Stimulated activated CD8-positive, alpha-beta memory T cell treated with anti-CD3 and anti-CD28 coated beads, Interleukin-4, amount 100 ng/mL, for 1 hour (primary cell): ENCODE measurements at places on chromosomes 11 and 22.

GRCh38 chr11:396948-397548 is 3.0 kb downstream of the PKP3 start:
- no peak for DNase-seq

DNA sequence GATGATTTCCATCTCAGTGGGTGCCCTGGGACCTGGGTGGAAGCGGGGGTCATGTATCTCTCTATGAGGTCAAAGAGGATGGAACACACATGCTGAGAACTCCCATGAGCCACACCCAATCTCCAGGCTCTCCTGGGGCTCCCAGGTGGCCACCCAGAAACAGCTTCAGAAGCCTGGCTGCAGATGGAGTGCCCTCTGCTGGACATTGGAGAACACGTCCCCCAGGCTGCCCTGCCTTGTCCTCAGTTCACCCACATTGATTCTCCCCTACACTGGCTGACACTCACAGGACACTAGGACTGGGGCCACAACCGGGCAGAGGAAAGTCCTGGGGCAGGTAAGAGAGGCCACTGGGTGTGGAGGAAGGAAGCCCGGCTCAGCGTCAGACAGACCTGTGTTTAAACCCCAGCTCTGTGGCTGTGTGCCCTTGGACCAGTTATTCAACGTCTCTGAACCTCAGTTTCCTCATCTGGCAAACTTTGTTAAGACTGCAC is 4.5 kb upstream of the NOL12 start:
- DNase-seq: peak; percentile 64

DNA sequence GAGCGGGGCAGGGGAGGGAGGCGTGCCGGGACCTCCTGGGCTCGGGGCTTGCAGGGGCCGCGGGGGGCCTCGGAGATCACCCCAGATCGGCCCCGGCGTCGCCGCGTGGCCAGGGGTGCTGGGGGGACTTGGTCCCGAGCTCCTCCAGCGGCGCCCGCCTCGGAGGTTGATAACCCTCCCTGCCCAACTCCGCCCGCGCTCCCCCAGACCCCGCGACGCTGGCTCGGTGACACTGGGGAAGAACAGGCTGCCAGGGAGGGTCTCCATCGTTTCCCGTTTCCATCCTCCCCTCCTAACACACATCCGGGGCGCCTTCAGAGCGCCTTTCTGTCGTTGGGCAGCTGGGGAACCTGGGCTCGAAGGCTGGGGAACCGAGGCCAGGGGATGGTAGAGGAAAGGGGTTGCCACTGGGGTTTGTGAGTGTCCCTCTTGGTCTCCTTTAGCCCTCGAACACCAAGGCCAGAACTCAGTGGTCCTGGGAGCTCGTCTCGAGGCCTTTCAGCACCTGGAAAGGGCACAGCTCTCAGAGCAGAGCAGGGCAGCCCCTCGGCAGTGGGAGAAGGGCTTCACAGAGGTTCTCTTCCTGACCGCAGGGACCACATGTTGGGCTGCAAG is 431 bp downstream of the SLC37A2 start:
- no peak for DNase-seq

GRCh38 chr22:50693462-50693861 is 20.8 kb downstream of the SHANK3 start:
- no peak for DNase-seq

- no peak for DNase-seq
These were observed 107.2 kb upstream of the E2F8 start for GRCh38 chr11:19347911-19348310.

DNA sequence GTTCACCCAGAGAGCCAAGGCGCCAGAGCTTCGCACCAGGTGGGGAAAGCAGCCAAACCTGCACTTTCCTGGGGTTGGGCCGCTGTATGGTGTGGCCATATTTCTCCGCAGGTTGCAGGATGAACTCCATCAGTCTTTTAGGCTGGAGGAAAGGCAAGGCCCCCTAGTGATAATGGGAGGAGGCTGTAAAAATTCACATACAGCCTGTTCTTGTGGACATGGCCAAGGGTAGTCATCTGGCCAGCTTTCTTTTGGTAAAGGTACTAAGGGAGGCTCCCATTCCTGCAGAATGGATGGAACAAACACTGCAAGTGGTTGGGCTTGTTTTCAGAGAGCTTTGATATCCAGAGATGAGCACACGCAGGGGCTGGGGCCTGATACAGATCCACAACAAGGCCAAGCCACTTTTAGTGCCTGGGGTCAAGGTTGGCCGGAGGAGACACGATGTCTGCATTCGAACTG is 29.6 kb downstream of the C22orf31 start:
- DNase-seq: no peak

GRCh38 chr22:32531931-32532819 is 57.6 kb downstream of the FBXO7 start:
- DNase-seq: no peak

- no peak for DNase-seq
These were observed 1.9 kb upstream of the UQCC3 start for GRCh38 chr11:62669420-62670161.

DNA sequence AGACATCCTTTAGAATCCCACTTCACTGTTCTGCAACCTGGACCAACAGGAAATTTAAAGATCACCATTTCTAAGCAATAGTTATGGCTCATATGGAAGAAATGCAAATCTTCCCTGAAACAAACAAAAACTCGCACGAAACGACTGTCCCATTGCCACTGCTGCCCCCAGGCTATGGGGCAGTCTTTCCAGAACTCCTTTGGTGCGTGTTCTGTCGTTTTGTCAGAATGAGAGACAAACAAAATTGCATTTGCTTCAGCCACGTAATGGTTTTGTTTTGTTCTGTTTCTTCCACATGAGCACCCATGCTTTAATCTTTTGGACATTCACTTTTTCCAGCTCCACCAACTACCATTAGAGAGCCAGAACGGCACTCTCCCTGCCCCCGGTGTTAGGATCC is 10.8 kb upstream of the FBLN1 start:
- no peak for DNase-seq
